ENCODE measurements at places on chromosomes 6 and 20.
A peak's percentile ranks its signal among the peaks of the same experiment; 100 is the strongest.

DNA sequence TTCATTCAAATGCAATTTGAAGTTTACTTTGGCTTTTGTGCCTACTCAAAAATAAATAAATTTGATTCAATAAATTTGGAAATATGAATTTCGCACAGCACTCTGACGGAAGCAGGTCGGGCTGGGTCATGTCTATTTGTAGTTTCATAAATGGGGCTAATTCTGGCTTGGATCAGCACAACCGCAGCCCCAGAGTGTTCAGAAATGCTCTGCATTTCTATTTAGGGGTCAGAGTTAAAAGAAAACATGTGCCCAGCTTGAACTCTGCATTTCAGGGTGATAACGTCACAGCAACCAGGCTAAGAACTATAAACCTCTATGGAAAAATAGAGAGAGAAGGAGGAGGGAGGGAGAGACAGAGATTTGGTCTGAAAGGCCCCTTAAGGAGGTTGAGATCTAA lies 480.9 kb upstream of the NOX3 start:
- DNase-seq: no peak

DNA sequence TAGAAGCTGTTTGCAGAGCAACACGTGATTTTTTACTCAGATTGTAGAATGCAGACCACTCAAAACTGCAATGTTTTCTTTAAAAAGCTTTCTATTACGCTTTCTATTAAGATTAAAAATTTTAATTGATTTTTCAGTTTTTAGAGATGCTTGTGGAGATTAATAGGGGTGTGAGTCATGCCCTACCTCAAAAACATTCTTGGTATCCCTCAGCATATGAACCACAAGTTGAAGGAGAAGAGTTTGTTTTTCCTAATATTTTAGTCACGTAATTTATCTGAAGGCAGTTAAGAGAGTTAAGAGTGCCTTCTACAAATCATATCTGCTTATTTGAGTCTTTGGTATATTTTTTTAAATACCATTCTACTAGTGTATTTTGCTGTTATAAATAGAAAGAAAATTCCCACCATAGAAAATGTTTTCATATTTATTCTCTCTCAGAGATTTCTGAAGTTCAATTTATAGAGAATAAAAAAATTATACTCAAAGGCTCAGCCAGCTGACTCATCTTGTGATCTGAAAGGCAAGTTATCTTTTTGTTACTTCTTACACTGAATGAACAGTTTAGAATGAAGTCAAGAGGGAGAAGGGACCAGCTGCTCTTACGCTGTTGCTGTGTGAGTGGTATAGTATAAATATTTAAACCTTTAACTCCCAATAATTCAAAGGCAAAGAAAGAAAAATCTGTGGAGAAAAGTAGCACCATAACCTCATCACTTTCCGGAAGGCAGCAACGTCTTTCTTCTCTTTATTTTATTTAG lies 7.6 kb downstream of the RIPOR2 start:
- DNase-seq: no peak

- DNase-seq: peak; percentile 28
Measured at GRCh38 chr6:138795809-138796603, at the start of gene ECT2L. ECT2L (plus strand) TSS chr6:138796087; CDS start chr6:138813275, 17,188 bp downstream.

GRCh38 chr20:15843777-15844176 lies 729.5 kb downstream of the KIF16B start:
- no peak for DNase-seq

DNA sequence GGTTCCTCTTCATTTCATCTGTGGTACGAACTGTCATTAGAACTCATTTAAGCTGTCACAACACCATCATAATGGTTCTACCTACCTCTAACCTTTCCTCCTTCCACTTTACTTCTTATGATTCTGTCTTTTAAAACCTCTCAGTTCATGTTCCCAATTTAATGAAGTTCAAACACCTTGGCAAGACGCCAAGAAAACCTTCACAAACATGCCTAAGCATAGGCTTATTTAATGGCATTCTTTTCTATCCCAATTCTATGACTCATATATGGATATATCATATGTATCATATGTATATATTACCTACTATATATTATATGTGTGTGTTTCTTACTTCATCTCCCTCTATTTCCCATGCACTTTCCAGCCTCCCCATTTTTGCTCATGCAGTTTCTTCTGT lies 283.4 kb upstream of the TBX18 start:
- DNase-seq: no peak

DNA sequence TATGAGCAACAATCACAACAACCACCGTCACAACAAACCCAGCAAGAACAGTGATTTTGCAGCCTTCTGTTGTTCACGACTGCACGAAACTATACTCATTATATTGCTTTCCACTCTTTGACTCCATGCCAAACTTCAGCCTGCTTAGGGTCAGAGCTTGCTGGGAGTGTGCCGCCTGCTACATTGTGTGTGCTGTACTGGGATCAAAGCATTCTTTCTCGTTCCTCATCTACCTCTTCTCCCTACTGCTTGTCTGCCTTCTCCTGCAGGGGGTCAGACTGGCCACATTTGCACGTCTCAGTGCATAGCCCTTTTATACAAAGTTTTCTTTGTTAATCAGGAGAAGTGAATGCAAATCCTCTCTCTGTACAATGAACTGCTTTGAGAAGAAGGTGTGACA lies 401.6 kb upstream of the CITED2 start:
- no peak for DNase-seq

- DNase-seq: no peak
Measured at GRCh38 chr6:133774356-133774755, 114.6 kb upstream of the TCF21 start.

DNA sequence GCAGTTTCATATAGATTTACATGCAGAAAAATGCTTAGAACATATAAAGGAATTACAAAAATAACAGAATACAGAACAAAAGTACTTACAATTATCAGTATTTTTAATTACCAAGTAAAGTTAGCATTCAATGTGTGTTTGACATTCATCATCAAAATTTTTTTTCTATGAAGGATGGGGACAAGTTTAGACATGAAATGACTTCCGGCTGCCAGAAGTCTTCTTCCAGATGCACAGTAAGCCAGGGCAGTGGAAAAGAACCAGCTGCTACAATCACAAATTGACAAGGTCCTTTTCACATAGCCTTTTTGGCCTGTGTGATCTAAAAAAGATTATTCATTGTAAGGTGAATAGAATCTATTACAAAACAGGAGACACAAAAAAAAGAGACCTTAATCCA lies 73.8 kb downstream of the HUS1B start:
- no peak for DNase-seq
